ENCODE measurements at places on chromosomes 4 and X.
A peak's percentile ranks its signal among the peaks of the same experiment; 100 is the strongest.

- no peak for DNase-seq
Observed at GRCh38 chrX:103441878-103442535, 65.7 kb downstream of the BEX3 start.

DNA sequence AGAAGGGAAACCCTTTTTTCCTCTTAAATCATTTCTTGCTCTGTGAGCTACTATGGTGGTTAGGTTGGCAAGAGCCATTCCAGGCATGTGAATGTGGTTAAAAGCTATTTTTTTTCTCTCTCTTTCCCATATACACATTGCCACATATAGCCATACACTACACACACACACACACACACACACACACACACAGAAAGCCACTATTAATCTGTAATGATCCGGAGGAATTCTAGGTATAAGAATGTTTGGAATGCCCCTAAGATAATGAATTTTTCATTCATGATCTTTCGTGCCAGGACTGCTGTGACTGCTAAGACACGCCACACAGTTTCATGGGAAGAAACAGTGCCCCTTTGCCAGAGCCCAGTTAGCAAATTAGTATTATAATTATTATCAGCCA, 21.8 kb upstream of the TLL1 start:
- DNase-seq = no peak

- no peak for DNase-seq
Observed at GRCh38 chrX:134803060-134803459, 144.8 kb upstream of the PLAC1 start.

- DNase-seq = no peak
Observed at GRCh38 chrX:63428348-63428747, 77.2 kb upstream of the SPIN4 start.

- DNase-seq = no peak
Observed at GRCh38 chrX:122586831-122587230, 597.2 kb upstream of the GRIA3 start.

DNA sequence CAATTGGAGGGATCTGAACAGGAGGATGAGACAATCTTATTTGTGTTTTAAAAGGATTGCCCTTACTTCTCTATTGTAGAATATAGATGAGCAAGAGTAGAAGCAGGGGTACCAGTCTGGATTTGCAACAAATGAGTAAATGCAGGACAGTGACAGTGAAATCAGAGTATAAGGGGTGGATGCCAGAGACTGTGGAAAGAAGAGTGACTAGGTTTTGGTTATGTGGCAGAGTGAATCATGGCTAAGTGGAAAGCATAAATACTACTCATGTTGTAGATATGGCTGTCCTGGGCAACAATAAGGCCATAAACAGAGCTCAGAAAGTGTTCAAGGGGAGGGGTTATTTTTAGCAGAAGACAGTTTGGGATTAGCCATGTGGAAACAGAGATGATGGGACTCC, 6.0 kb upstream of the VSIG4 start:
- no peak for DNase-seq

- peak; percentile 58 for DNase-seq
Observed at GRCh38 chrX:10189317-10190268, 32.8 kb downstream of the CLCN4 start.

- no peak for DNase-seq
Observed at GRCh38 chr4:105350859-105351490, 122.9 kb downstream of the PPA2 start.

- no peak for DNase-seq
Observed at GRCh38 chrX:53421125-53421524, 1.3 kb downstream of the SMC1A start.

DNA sequence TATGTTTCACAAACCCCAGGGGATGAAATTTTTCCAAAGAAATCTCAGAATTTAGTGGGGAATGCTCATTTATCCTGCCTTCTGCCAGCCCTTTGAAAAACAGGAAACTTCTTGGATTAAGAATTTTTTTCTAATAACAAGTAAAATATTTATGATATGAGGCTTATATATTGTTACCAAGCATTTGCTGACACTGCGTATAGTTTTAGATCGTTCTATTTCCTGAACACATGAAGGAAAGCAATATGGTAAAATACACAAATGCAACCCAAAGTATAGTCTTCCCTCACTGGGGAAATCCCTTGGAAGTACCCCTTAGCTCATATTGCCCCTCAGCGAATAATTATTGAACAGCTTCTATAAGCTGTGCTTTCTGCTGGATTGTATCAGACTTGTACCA, 54.4 kb upstream of the MND1 start:
- no peak for DNase-seq

DNA sequence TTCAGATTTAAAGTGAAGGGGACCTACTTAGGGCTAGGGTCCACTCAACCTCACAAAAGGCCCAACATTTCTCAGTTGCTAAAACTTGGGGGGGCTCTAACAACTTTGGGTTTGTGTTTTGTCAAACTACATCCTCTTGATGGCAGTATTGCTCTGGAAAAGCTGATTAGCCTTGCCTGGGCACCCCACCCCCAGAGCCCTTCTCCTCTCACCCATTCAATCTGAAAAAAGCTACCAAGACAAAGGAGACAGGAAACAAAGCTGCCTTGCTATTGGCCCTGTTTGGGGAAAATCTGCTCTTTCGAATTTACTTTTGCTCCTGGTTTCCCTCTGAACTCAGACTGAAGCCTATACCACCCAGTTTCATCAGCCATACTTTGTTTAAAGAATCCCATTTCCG, 195.2 kb upstream of the STK26 start:
- no peak for DNase-seq

- DNase-seq = no peak
Observed at GRCh38 chr4:19178835-19179234, 1072.9 kb upstream of the SLIT2 start.

DNA sequence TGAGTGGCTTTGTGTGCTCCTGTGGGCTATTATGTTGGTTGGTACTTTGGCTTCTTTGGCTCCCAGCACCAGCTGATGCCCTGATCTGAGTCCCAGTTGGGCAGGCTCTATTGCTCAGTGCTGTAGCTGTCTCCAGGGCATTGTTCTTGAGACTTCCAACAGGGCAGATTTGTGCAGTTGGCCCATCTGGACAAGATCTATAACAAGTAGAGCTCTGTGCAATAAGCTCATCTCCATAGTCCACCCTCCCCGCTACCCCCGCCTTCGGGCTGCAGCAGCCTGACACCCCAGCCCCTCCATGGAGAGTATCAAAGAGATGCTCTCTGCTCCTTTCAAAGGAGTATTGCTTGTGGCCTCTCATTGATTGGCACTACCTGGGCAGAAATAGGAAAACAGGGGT, 5.8 kb upstream of the TMEM31 start:
- DNase-seq = no peak

DNA sequence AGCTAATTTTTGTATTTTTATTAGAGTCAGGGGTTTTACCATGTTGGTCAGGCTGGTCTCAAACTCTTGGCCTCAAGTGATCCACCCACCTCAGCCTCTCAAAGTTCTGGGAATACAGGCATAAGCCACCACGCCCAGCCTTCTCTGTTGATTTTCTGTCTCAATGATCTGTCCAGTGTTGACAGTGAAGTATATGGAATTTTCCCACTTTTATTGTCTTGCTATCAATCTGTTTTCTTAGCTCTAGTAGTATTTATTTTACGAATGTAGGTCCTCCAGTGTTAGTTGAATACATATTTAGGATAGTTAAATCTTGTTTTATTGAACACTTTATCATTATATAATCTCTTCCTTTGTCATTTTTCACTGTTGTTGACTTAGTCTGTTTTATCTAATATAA, 1603.9 kb downstream of the ADGRL3 start:
- DNase-seq = no peak

DNA sequence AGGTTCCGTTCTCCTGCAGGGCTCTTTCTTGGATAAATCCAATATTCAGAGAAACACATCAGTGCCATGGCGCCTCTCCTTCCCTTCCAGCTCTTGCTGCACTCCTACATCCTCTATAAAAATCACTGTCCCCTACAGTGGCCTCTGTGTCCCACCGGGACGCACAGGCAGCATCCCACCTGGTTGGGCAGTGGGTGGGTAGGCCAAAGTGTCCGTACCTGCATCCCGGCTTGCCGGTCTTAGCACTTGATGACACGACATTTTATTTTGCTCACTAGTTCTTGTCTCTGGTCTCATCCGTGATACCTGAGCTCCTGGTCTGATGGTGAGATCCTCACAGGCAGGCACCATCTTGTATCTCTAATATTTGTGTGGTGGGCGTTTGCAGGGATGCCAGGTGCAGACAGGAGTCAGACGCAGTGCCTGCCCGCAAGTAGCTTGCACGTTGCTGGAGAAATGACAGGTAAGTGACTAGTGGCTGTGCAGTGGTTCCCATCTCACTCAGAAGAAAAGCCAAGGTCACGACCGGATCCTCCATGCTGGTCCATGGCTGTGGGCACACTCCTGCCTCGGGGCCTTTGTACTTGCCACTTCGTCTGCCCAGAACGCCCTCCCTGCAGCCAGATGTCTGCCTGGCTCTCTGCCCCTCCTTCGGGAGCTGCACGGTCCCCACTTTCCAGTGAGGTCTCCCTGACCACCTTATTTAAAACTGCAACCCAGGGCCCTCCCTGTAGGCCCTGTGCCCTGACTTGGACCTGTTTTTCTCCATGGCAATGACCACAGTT, 109.7 kb downstream of the SORCS2 start:
- DNase-seq = no peak

GRCh38 chr4:86569103-86569870, 24.8 kb upstream of the PTPN13 start:
- DNase-seq = no peak

DNA sequence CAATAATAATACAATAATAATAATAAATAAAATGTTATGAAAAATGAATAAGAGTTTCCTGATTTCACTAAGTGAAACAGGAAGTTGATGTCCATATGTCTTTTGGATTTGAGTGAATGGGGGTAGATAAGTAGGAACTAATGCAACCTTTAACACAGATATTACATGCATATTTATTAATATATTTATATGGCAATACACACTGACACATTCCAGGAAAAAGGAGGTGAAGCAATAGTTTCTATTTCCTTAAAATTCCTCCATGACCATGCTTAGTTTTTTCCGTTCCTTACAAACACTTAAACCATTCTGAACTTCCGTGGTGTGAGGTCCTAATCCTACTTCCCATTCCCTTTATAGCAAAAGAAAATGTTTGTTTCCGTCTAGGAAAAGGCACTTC, 48.3 kb downstream of the ATXN3L start:
- DNase-seq = no peak

DNA sequence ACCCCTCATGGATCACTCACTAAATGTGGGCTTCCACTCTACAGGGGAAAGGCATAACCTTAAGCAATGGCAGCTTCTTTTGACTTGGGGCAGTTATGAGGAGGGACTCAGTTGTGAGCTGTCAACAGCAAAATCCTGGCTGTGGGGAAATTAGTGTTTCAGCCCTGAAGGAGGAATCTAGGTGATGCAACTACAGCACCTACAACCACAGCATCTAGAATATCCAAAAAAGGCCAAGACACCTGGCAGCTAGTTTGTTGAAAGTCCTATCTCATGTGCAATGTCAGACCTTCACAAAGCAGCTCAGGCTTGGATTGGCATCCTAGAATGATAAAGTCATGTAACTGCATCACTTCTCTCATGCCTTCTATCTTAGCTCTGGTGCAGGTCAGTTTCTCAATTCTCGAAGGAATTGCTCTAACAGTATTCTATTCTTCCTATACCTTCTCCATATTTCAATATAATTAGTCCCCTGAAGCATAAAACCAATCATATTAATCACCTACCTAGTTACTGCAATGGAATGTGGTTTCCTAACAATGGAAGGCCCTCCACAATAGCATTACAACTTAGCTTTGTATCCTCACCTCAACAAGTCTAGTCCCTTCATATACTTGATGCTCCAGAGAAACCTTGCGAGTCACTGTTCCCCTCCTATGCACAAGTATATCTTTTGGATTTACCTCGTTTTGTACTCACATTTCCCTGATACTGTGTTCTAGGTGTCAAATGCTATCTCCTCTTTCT, 5.5 kb upstream of the ANTXR2 start:
- no peak for DNase-seq

DNA sequence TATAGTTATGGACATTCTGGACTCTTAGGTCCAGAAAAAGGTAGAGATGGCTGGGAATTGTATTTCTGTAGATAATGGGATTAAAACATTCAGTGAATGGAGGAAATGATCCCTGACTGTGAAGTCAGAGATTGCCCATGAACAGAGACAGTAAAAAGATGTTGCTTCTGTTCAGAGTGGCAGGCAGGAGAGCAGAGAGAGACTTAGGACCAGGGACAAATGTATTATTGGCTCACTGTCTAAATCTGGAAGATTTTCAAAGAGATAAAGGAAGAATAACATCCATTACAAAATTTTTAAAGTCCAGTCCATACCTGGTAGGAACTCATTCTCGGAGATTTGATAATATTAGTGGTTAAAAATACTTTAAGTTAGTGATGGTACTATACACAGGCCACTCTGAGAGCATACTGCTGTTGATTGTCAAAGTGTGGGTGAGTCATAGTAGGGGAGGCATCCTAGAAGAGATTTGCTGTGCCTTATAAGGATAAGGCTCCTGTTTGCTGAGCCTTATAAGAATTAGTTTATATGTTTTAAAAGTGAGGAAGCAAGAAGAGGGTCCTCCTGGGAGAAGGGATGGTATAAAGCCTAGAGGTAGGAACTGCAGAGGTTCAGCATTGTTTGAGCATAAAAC, 53.0 kb downstream of the JADE3 start:
- DNase-seq = no peak

GRCh38 chr4:181909368-181909767, 333.8 kb upstream of the TENM3 start:
- DNase-seq = no peak

GRCh38 chr4:40180356-40180755, 16.5 kb upstream of the RHOH start:
- DNase-seq = no peak

DNA sequence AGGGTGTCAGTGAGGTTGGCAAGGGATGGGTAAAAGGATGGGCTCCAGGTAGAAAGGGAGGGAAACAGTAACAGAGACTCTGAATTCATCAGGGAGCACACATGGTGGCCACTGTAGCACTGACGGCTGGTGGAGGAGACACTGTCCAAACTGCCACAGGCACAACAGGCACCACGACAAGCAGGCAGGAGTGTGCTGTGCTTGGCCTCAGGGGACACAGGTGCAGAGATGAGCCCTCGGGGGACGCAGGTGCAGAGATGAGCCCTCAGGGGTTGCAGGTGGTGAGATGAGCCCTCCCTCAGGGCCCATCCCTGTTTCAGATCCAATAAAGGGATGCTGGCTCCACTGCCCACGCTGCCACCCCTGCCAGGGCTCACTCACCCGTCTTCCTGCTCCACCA, 7.6 kb downstream of the PDE6B start:
- DNase-seq = no peak

DNA sequence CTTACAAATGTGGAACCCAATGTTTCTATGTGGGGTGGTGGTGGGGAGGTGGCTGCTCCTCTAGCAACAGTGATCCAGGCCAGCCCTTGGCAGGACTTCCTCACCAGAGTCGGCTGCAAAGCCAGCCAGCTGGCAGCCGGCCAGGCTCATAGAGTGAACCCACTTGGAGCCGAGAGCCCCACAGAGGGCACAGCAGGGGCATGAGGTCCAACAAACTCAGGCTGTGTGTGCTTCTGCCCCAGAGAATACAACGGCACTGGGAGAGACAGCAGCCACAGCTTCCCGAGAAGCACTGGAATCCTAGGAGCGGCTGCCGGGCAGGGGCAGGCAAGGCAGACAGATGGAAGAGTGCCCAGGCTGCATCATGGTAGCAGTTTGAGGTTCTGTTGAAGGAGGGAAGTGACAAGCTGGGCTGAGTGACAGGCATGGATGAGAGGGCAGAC, 23.5 kb upstream of the SOWAHD start:
- DNase-seq = no peak
